ENCODE measurements at places on chromosomes 7 and 10. TPM values are rescaled to one million over a fixed set of nuclear protein-coding genes. Genes with fewer than 3 reads are reported as not detected.

DNA sequence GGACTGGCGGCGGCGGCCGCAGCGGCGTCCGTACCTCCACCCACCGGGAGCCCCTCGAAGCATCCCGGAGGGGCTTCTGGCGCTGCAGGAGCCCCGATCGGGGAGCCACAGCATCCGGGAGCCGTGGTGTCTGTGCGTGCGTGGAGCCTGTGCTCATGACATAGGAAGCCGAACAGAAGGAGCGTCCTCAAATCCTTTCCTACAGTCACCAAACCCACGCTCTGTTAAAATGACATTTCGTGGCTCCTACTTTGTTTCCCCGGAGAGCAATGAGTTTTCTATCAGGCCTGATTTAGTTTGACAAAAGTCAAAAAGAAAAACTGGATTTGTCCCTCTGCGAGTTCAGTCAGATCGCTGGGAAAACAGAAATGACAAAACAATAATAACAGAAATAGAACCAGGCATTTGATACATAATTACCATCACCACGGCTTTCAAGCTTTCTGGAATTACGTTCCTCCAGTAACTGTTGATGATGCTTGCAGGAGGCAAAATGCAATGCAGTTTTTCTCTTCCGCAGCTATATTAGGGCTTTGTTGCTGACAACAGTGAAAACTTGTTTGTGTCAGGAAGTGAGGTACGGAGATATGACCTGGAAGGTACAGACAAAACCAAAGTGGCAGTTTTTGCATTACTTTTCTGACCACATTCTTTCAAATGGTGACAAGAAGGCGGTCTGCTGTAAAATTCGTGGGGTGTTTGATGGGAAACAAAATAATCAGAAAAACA, 219.3 kb upstream of the MKLN1 start:
- no peak for DNase-seq

DNA sequence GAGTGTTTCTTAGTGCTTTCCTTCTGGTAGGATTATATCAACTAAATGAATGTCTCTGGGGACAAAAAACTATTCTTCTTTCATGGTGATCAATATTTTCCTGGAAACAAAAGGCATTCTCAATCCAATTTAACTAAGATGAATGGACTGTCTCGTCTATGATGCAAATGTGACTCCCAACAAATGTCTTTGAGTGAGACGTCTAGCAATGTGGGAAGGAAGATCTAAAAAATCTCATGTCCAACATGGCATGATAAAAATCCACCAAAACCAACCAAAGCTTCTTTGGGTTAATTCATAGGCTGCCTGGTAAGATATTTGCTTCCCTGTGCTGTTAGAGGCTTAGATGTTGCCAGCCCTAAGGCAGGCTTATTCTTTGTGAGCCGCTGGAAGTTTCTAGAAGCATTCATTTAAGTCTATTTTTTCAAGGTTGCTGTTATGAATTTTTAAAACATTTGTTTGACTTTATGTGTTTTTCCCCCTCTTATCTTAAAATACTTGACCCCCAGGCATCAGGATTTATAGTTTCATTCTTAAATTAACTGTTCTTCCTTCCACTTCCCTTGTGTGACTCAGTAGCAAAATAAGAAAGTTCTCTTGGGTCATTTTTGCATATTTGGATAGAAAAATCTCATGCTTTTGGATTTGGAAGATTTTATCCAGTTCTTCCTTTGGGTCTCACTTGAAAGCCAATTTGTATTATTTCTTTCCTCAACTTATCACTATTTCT, 156.3 kb downstream of the NRP1 start:
- no peak for DNase-seq

- no peak for DNase-seq
These were observed 114.9 kb upstream of the PTN start for GRCh38 chr7:137458399-137458798.

- DNase-seq: no peak
These were observed 70.6 kb downstream of the ZPBP start for GRCh38 chr7:50022451-50022850.

- DNase-seq: no peak
These were observed 68.9 kb upstream of the DNAAF5 start for GRCh38 chr7:657565-658119.

SAP25 gene
- polyA plus RNA-seq: 9.6 TPM

RAPGEF5 gene
- 37.5 TPM for polyA plus RNA-seq

DNA sequence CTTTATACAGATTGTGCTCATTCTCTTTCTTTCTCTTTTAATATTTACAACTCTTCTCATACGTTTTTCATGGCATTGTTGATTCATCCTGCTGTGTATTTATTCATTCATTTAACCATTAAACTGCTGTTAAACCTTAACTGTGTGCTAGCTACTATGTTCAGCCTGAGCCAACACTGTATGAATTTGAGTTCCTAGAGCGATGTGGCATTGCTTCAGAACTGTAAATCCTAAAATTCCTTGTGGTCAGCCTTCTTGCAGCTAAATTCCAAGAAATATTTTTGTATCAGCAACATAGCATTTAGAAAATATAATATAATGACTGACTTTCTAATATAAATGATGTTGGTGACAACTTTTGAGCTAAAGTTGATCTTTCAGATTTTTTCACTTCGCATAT, 184.7 kb upstream of the FZD1 start:
- no peak for DNase-seq

SLC16A12 gene
- 32.9 TPM for polyA plus RNA-seq

DNA sequence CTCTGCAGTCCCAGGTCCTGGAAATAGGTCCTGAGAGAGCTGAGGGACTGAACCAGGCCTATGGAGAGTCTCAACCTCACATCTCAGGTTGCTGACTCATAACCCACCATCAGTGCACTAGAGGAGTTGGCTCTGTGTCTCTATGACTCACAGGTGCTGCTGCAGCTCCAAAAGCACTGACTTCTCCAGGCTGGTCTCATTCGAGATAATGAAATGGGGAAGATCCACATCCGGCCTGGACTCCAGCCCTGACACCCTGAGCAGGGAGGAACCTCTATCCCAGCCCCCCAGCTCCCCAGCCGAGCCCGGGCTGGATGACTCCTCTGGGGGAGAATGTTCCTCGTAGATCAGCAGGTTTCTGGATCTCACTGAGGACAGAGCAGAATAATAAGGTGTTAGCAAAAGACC, 35.5 kb upstream of the DGKI start:
- DNase-seq: no peak

ERVW-1 gene
- 2.1 TPM for polyA plus RNA-seq

DNA sequence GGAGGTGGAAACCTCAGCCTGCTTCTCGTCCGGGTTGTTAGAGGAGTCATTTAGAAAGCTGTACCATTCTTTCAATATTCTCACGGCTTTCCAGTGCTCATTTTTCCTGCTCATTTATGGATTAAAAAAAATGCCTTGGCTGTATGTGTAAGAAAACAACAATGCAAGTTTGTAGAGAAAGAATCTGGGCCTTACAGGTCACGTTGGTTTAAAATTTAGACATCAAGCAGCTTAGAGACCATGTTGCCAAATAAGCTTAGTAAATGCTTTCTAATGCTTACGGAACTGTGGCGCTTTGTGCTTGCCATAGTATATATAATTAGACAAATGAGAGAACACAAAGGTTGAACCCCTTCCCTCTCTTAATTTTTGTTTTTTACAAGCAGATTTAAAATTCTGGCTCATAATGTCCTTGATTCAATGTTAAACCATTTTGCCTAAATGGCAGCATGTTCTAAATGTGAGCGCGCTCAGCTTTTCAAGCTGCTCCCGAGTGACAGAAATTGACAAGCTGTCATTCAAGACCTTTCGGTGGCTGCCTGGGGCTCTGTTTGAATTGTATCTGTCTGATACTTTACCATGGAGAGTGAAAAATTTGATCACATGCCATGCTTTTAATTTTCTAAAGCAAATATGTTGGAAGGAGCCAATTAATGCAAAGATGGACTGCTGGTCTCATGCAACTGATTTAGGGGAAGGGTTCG, 1.1 kb downstream of the ARMS2 start:
- no peak for DNase-seq

DNA sequence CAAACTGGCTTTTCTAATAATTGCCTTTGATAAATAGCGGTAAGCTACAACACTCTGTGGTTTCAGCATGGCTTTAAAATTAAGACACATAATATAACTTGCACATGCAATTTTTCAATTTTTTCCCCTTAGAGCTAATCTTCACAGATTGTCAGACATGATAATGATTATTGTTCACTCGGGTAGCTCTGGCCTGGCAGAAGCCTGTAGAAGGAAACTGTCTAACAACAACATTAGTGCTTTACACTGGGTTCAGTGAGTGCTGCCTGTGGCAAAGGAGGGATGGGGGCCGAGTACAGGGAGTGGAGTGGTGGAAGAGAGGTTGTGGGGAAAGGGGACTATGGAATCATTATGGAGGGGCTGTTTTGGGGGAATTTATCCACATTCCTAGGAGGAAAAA, 67.2 kb upstream of the AUTS2 start:
- DNase-seq: no peak

DNA sequence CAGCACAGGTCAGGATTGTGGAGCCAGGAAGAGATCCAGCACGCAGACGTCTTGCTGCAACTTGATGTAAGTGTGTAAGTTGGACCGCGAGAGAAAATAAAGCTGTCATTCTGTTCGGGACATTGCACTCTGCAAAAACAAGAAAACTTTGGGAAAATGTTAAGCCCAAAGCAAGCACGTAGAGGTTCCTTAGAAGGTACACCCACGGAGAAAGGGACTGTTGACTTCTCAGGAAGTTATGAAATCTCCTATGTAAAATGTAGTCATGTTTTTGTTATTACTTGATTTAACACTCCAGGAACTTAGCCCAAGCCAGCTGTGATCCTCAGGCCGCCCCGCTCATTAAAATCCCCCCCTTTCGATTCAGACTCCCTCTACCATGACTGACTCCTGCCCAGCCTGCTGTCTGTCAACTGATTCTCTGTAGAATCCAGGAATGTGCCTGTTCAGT, 196.1 kb upstream of the TCF7L2 start:
- DNase-seq: no peak

DNA sequence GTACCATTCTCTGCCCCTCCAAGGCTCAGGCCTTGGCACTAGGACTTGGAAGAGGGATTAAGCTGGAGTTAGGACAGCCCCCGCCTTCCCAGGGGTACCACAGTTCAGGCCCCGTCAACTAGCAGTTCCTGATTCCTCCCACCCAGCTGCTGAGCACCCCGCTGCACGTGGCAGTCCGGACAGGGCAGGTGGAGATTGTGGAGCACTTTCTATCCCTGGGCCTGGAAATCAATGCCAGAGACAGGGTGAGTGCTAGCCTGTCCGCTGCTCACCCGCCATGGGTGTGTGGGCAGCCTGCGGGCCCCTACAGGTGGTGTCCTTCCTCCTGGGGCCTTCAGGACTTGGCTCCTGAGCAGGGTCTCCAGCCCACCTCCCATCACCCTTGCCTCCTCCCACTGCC, 2.0 kb upstream of the HOGA1 start:
- no peak for DNase-seq

NODAL gene
- polyA plus RNA-seq: 0.66 TPM

GRCh38 chr7:3922175-3922635, 621.2 kb downstream of the SDK1 start:
- no peak for DNase-seq

- DNase-seq: no peak
These were observed 50.4 kb downstream of the RBM33 start for GRCh38 chr7:155694851-155695250.

KRIT1 gene
- 41.9 TPM for polyA plus RNA-seq

DNA sequence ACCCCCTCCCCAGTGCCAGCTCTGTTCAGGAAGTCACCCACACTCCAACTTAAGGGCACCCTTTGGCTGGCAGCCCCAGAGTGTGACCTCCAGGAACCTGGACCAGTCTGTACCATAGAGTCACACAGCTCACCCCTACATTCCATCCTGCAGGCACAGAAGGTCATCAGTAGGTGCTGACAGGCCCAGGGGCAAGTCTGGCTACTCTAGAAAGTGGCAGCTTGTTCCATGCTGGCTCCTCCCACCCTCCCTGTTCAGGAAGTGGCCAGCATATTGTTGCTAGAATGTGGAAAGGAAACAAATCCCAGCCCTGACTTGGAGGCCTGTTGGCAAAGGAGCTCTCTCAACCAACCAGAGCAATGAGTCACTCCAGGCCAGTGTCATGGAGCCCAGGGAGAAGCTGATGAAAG, 3.2 kb upstream of the NCOA4 start:
- no peak for DNase-seq

- no peak for DNase-seq
These were observed 11.3 kb upstream of the INMT start for GRCh38 chr7:30740417-30741181.

VAX1 gene
- polyA plus RNA-seq: not detected

PKD1L1 gene
- polyA plus RNA-seq: 0.17 TPM

DNA sequence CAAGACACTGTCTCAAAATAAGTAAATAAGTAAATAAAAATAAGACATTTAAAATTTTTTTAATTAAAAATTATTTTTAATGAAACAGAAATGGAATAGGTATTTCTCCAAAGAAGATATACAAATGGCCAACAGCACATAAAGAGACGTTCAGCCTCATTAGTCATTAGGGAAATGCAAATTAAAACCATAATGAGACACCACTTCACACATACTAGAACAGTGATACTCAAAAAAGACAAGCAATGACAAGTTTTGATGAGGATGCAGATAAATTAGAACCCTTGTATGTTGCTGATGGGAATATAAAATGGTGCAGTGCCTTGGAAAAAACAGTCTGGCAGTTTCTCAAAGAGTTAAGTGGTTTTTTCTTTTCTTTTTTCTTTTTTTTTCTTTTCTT, 26.5 kb upstream of the C10orf67 start:
- DNase-seq: no peak

- DNase-seq: no peak
These were observed 47.4 kb downstream of the CH25H start for GRCh38 chr10:89159761-89160160.

GRID2IP gene
- polyA plus RNA-seq: 1.2 TPM

ITGA8 gene
- 51.0 TPM for polyA plus RNA-seq

GRCh38 chr10:60123172-60123571, 216.8 kb upstream of the CCDC6 start:
- no peak for DNase-seq

DNA sequence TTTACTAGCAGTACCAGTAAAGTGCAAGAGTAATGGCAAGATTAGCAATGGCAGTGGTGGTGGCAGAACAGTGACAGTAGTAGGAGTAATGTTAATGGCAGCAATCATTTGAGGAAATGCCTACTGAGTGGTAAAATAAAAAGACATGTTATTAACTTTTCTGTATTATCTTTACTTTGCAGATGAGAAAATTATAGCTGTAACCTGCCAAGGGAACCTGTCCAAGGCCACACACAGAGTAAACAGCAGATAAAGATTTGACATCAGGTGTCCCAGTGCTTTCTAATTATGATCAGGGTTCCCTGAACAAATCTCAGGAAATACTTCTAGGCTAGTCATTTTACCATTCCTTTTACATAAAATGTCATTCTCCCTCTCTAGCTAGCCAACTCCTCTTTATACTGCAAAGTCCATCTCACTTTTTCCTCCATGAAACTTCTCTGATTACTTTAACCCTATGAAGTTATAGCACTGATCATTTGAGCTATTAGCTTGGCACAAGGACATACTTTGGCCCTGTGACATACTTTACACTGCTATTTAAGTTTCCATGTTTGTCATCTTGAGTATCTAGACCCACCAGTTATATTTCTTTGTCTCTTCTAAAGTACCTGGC, 219.1 kb downstream of the TAX1BP1 start:
- DNase-seq: no peak

GRCh38 chr7:151796091-151796870, 80.6 kb downstream of the PRKAG2 start:
- DNase-seq: no peak

GARIN1A gene
- 1.3 TPM for polyA plus RNA-seq
